ENCODE measurements at places on chromosomes 7 and 10.

GRCh38 chr10:115093776-115094408, 727 bp downstream of the ATRNL1 start:
- DNase-seq, result peak; percentile 64

DNA sequence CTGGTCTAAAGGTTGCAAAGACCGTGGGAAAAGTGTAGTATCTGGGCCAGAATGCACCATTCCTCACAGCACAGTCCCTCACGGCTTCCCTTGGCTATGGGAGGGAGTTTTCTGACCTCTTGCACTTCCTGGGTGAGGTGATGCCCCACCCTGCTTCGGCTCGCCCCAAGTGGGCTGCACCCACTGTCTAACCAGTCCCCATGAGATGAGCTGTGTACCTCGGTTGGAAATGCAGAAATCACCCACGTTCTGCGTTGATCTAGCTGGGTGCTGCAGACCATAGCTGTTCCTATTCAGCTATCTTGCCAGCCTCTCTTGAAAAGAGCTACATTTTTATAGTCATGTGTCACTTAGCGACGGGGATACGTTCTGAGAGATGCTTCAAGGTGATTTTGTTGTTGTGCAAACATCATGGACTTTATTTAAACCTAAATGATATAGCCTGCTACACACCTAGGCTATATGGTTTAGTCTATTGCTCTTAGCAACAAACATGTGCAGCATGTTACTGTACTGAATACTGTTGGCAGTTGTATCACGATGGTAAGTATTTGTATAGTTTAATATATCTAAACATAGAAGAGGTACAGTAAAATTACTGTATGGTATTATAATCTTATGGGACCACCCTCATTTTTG, 120.0 kb downstream of the PPP1R9A start:
- DNase-seq, result no peak

DNA sequence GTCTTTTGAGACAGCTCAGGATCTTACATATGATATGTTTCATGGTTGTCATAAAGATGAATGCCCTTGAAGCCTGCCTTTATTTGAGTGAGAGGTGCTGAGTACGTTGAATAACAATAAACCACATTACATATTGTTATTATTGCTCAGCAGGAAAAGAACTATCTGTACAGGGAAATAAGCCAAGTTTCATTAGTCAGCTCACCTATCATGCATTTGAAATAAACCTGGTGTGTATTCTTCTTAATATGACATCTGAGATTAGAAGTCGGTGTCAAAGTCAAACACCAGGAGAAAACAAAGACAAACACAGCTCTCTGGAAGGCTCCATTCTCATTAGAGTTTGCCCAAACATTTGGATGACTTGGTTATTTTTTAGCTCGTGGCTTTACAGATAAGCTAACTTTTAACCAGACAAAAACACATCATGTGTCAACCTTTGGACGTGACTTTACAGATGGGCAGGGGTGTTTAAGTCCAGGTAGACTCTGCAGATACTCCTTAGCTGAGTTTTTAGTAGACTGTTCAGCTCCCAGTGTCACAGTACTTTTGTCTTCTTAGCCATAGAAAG, 71.2 kb upstream of the AOAH start:
- no peak for DNase-seq

DNA sequence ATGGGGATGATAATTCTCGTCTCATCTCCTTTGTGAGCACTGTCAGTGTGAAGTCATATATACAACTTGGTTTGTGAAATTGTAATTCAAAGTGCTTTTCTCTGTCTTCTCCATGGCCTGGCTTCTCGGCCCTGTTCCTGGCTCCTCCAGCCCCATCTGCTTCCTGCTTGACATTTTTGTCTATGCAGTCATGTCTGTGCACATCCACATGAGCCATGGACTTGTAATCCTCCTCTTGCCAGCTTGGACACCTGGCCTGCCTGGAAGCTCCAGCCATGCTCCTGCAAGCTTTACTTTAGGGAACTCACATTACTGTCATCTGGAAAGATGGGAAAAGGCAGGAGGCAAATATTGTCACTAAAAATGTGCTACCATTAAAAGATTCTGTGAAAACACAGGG, 576.0 kb upstream of the DPP6 start:
- no peak for DNase-seq

- no peak for DNase-seq
Observed at GRCh38 chr10:102153093-102153620, 968 bp downstream of the NOLC1 start.

GRCh38 chr7:37820708-37821468, 27.5 kb upstream of the NME8 start:
- DNase-seq, result no peak

DNA sequence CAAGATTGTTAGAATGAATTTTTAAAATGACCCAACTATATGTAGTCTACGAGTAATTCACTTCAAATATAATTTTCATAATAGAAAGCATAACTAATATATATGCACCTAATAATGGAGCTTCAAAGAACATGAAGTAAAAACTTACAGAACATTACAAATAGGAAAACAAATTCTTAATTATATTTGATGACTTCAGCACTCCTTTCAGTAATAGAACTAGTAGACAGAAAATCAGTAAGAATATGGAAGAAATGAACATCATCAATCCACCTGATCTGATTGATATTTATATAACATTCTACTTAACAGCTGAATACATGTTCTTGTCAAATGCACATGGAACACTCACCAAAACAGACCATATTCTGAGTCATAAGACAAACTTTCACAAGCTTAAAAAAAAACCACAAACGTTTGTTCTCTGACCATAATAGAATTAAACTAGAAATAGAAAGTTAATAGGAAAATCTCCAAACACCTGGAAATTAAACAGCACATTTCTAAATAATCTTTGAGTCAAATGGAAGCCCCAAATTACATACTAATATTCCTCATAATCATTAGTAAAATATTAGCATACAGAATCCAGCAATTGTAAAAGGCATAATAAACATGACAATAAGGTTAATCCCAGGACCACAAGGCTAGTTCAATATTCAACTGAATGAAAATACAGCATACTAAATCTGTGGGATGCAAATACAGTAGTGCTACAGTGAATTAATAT, 48.0 kb downstream of the BRAF start:
- no peak for DNase-seq

DNA sequence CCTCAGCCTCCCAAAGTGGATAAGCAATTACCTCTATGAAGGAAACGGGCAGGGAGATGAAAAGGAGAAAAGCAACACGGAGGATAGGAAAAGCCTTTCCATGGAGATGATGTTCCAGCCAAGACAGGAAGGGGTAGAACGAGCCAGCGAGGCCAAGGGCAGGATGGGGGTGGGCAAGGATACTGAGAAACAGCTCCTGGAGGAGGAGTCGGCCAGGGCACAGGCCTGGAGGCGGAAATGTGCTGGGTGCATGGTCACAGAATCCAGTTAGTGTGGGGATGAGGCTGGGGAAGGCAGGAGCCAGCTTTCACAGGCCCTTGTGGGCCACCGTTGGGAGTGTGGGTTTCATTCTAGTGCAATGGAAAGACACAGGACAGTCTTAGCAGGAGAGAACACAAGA, 162.6 kb downstream of the JAZF1 start:
- DNase-seq, result no peak

- no peak for DNase-seq
Observed at GRCh38 chr7:1142051-1142635, 17.9 kb downstream of the ZFAND2A start.

DNA sequence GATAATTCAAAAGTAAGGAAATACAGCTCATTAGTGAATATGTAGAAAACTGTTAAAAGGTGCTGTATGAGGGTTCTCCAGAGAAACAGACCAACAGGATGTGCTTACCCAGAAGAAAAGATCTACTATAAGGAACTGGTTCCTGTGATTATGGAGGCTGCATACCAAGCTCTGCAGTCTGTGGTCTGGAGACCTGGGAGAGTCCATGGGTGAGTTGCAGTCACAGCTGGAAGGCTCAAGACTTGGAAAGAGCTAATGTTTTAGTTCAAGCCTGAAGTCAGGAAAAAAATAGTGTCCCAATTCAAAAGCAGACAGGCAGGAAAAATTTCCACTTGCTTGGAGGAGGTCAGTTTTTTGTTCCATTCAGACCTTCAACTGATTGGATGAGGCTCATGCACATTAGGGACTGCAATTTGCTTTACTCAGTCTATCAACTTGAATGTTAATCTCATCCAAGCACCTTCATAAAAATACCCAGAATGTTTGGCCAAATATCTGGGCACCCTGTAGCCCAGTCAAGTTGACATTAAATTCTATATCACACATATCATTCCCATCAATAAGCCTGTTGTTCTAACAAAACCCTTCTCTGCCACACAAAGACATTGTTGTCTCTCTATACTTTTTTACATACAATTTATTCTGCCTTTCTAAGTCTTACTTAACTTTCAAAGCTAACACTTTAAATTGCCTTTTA, 197.9 kb upstream of the KLF6 start:
- no peak for DNase-seq

GRCh38 chr10:78626471-78626870, 442.3 kb upstream of the ZMIZ1 start:
- peak; percentile 58 for DNase-seq

GRCh38 chr7:36644625-36645422, 79.5 kb downstream of the AOAH start:
- DNase-seq, result no peak

GRCh38 chr10:33260403-33261149, 73.9 kb downstream of the NRP1 start:
- no peak for DNase-seq

DNA sequence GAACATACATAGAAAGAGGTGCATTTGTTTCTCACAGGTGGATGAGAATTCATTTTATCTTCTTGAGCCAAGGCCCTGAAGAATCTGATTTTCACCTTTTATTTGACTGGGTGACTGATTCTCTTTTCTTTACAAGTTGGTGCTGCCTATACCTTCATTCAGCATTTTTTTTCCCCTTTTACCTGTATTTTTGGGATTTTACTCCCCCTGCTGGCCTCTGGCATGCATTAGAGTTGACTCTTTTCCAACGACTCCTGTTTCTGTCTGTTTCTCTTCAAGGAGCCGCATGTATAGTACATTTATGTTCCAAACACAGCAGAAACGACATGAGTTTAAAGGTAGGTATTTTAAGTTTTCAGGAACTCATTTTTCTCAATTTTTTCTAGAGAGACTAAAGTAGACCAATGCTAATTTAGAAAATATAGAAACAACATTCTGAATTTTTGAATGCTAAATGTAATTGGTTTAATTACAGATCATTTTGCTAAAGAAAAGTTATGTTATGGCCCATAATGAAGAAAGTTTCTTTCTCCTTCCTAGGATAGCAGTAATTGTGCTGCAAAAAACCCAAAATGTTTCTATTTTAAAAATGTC, 149.8 kb upstream of the HDAC9 start:
- peak; percentile 52 for DNase-seq

DNA sequence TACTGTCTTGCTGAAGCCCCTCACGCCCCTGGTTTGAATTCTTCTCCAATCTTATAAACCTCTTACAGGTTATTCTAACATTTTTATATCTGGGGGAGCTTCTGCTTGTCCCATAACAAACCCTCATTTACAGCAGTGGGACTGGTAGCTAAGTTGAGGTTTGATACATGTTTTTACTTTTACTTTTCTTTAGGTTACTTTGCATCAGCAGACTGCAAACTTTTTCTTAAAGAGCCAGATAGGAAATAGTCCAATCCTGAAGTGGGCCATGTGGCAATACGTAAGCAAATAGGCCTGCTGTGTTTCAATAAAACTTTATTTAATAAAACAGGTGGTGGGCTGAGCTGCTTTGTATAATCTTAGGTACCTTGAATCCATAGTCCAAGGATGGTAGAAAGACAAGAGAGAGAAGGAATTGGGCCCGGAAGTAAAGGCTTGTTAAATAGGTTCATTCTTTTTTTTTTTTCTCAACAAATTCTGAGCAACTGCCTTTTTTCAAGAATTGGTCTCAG, 27.3 kb downstream of the RAB18 start:
- no peak for DNase-seq

- no peak for DNase-seq
Observed at GRCh38 chr10:119360181-119360921, 153.0 kb downstream of the GRK5 start.

DNA sequence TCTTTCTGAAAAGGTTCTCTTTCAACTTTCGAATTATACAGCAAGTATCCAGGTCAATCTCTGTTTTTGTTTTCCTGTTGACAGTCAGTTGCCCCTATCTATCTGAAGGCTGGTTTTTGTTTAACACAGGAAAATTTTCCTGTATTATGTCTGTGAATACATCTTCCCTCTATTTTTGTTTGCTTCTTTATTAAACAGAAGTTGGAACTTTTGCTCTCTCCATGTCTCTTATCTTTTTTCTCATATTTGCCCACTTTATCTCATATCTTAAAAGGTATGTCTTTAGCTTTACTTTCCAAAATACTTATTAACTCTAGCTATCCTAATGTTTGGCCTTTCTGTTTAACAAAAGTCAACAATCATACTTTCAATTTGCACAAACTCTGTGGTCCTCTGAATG, 95.0 kb downstream of the BRAF start:
- DNase-seq, result no peak

DNA sequence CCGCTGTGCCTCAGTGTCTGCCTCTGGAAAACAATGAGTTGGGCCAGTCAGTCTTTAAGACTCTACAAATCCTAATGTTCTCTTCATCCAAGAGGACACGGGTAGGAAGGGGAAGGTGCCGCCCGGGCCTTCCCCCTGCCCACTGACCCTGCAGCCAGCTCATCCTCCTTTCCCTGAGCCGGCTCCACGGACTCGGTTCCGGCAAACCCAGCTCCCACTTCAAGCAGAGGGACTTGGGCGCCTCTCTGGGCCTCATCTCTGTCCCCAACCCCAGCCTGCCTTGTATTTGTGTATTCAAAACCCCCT, 95.6 kb downstream of the C10orf105 start:
- DNase-seq, result no peak

DNA sequence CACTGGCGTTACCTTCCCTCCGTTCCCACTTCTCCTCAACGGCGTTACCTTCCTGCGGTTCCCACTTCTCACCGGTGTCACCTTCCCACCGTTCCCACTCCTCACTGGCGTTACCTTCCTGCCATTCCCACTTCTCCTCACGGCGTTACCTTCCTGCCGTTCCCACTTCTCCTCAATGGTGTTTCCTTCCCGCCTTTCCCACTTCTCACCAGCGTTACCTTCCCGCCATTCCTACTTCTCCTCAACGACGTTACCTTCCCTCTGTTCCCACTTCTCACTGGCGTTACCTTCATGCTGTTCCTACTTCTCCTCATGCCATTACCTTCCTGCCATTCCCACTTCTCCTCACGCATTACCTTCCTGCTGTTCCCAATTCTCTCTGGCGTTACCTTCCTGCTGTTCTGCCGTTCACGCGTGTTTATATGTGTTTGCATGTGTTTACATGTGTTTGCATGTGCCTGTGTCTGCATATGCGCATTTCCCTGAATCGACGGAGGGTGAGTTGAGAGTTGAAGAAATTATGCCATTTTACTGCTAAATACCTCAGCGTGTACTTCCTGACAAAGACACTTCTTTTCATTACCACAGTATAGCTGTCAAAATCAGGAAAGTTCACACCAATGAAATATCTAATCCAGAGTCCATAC, 23.2 kb upstream of the CFAP46 start:
- DNase-seq, result no peak

GRCh38 chr10:31031205-31031557, 484 bp downstream of the ZNF438 start:
- no peak for DNase-seq

GRCh38 chr10:104642658-104643302, 1.7 kb downstream of the SORCS3 start:
- peak; percentile 89 for DNase-seq

GRCh38 chr7:76262683-76263402, 39.6 kb upstream of the HSPB1 start:
- peak; percentile 76 for DNase-seq
